ENCODE measurements at places on chromosomes 1 and 21.

DNA sequence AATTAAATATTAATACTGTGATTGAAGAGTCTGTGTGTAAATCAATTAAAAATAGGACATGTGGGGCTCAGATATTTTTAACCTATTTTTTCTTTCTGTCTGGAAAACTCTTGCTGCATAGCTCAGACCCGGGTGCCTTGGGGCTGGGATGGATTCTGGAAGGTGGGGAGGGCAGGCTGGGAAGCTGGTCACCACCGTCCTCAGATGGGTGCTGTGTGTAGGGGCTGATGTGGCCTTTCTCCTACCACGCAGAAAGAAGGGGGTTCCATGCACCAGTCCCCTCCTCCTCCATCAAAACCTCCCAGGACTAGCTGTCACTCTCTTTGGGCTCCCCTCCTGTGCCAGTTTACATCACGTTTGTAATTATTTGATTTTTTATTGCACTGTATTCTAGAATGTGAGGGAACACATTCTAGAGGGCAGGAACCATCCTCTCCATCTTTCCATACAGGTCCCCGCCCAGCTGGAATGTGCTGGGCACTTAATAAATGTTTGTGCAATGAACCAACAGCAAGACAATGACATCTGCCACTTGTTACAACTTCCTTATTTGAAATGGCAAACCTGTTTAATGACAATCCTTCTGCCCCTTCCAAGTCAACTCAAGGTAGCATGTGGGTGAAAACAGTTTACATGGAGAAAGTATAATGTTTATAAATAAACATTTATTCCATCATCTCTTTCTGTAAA lies 104.3 kb downstream of the EDEM3 start:
- no peak for DNase-seq

DNA sequence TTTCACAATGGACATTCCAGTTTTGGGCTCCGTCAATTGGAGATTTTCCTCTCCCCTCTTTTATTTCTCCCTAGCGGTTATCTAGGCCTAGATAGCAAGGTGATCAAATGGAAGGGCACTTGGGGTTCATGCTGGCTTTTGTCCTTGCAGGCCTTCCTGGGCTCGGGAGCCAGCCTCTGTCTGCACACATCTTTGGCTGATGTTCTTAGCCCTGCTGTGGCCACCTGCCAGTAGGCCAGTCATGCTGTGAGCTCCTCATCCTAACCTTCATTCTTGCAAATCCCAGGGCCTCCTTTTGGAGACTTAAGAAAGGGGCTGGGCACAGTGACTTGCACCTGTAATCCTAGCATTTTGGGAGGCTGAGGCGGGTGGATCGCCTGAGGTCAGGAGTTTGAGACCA lies 13.5 kb downstream of the TIE1 start:
- DNase-seq, result no peak

GRCh38 chr1:194347200-194347599 lies 1160.8 kb upstream of the B3GALT2 start:
- no peak for DNase-seq

DNA sequence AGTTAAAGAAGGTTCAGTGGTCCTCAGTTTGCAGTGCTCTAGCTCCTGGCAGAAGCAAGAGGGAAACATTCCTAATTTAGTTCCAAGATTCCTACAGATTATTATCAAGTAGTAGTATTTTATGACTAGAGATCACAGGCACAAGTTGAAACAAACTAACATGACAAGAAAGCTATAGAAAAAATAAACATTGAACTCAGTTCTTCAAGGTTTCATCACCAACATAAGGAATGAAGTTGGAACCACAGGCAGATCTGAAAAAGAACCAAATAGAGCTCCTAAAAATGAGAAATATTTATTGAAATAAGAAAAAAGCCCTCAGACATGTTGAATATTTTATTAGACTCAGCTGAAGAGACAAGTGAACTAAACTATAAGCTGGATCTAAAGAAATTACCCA lies 40.6 kb downstream of the PDC start:
- DNase-seq, result no peak

GRCh38 chr21:15543473-15543872 lies 186.3 kb upstream of the USP25 start:
- no peak for DNase-seq

- DNase-seq, result no peak
These were observed 277.3 kb downstream of the KAZN start for GRCh38 chr1:14875524-14876509.

DNA sequence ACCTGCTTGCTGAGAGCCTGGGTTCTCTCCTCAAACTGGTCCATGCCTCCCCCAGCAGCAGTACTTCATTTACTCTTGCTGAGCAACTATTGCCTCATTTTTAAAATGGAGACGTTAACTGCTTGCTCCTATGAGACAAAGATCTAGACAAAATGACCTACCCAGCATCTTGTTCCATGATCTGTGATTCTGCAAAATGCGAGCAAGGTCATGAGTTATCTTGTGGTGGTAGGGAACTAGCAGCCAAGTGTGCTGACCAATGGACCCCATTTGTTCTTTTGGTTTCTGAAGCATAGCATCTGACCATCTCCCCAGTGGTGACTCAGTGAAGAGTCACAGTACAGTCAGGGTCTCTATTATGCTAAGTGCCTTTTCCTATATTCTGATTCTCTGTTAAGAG lies 40.4 kb downstream of the TBX15 start:
- no peak for DNase-seq

DNA sequence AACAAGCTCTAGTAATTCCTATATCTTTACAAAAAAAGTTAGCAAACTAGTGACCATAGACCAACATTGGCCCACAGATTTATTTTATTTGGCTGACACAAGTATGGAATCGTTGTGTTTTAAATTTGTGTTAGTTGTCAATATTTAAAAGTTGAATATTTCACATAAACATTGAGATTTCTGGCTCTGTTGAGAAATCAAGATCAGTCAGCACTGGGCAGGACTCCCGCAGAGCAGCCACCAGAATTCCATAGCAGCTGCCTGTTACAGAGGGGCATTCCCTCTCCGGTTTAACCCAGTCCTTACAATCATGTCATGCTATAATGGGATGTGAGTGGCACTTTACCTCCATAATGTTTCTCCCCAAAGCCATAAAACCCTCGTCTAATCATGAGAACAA lies 79.2 kb upstream of the NRIP1 start:
- DNase-seq, result no peak

DNA sequence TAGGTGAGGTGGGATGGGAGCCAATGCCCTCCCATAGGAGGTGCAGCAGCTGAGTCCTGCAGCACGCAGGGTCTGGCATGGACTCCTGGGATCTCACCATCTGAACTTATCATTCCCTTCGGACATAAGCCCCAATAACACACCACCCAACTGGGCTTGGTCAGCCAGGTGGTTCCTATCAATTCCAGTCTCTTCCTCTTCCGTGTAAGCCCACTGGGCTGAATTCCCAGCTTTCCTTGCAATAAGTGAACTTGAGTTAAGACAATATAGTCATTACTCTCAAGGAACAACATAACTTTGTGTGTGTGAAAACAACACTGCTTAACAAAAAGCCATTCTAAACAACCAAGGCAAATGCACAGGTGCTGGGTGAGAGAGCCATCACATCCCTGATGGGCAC lies 86.6 kb upstream of the EDN2 start:
- DNase-seq, result peak; percentile 34

GRCh38 chr1:109397581-109398342 lies at the start of gene SORT1:
Gene SORT1, minus strand, starts transcription at chr1:109397918. Its CDS starts 26 bp downstream, at chr1:109397892.
- peak; percentile 64 for DNase-seq

GRCh38 chr1:201080135-201080534 lies 32.1 kb downstream of the CACNA1S start:
- no peak for DNase-seq

DNA sequence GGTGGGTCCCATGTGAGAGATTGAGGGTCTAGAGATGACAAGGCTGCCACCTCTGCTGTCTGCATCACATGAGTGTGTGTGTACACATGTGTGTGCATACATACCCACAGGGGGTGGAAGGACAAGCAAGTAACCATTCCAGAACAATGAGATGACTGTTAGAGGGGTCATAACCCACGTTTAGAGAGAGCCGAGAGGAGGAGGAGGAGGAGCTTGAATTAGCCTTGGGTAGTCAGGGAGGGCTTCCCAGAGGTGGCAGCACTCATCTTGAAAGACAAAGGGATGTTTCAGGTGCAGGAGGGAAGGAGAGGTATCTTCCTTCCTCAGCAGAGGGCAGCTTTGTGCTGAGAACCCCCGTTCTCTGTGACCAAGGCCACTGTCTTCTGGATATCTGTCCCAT lies 21.3 kb downstream of the TNFRSF1B start:
- no peak for DNase-seq

DNA sequence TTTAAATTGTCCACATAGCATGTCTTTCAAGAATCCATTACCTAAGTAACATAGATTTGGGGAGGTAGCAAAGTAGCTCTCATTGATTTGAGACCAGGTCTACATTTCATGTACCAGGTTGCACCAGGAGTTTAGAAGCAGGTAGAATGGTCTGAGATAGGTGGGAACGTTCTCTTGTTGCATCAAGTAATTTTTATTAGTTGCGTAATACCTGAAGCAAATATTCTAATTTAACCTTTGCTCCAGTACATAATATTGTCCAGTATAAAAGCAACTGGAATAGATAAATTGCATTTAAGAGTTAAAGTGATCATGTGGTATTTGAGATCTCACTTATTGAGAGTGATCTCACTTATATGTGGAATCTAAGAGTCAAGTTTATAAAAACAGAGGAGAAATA lies 597.1 kb upstream of the PRMT6 start:
- no peak for DNase-seq

- DNase-seq, result peak; percentile 8
These were observed 11.3 kb upstream of the ADORA1 start for GRCh38 chr1:203116091-203116820.

DNA sequence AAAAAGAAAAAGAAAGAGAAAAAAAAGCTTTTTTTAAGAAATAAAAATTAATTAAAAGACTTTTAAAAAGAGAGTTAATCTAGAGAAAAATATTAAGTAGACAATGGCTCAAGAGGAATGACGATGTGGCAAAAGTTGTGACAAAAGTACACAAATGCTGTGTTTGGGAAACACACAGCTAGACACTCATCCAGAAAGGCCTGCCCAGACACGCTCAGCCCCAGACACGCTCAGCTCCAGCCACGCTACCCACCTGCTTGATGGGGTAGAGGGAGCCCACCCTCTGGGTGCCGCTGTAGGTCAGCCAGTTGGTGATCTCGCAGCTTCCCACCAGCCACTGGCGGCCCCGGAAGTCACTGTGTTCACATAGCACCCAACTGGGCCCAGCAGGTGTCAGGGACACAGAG lies 10.2 kb downstream of the CD52 start:
- no peak for DNase-seq

- DNase-seq, result peak; percentile 62
These were observed 450.2 kb downstream of the KIF26B start for GRCh38 chr1:245604979-245605378.

DNA sequence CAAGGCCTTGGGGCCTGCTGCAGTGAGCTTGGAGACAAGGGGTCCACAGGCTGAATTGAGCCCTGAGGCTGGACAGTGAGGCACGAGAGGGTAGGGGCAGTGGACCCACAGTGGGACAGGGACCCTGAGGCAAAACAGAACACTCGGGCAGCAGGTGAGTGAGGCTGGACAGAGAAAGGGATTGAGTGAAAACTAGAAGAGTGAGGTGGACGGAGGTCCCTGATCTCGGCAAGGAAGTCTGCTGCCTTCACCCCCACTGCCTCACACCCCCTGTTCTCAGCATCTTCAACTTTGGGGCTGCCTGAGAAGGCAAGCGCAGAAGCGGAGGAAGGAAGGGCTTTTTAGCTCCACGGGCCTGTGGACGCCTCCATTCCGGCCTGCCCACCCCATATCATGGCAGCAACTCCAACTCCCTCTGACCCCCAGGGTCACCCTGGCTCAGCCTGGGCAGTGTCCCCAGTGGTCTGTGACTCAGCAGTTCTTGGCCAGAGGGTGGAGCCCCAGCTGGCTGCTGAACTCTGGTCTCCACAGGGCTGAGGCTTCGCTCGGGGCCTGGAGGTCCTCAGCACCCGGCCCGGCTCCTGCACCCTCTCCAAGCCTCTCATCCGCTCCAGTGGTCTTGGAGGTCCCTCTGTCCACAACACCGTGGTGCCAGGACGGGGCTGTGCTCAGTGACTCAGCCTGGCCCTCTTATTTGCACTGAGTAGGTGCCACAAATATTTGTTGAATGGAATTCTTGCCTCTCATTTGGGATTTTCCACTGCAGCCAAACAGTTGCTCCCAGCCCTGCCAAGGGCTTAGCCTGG lies 60.0 kb upstream of the EPS8L3 start:
- peak; percentile 85 for DNase-seq

- no peak for DNase-seq
These were observed 1.1 kb upstream of the GUCA2A start for GRCh38 chr1:42165511-42166210.

DNA sequence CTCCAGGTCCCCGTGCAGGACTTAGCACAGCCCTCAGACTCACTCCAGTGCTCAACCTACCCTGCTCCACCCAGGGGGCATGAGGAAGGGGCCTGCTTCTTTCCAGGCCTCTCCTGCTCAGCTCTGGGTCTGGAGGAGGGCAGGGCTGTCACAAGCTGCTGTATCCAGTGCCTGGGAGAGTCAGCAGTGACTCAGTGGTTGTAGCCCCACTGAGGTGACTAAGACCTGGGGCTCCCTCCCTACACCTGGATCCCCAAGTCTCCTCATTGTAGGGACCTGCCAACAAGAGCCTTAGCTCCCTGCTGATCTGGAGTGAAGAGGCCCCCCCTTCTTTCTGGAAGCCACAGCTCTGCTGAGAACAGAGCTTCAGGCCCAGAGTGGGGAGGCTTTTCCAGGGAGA lies 36.1 kb upstream of the FAM131C start:
- DNase-seq, result no peak

GRCh38 chr1:19799230-19800075 lies at the start of gene TMCO4:
Gene TMCO4, minus strand, starts transcription at chr1:19799916. Its CDS starts 19,158 bp downstream, at chr1:19780758.
- DNase-seq, result peak; percentile 91

GRCh38 chr1:79694241-79694640 lies 687.7 kb upstream of the ADGRL4 start:
- no peak for DNase-seq

DNA sequence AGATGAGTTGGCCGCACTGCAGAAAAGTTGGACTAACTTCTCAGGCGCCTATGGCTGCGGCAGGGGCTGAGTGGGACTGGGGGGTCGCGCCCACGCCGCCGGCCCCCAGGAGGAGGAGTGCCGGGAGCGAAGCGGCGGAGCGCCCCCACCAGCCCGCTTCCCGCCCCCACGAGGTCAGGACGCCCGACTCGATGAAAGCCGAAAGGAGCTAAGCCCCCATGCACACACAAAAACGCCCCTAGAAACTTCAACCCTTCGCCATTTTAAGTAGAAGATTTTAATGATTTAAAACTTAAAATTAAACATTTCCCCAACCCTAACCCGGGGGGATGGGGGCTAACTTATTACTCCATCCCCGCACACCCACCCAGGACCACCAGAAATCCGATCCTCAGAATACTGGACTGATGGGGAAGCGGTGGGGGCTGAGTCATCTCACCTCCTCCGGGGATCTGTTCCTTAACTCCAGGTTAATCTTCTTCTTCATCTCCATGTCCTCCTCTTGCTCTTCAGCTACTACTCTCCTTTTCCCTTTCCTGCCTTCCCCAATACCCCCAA lies 539 bp downstream of the ANP32E start:
- DNase-seq, result no peak
